ENCODE measurements at places on chromosomes 4 and X.

DNA sequence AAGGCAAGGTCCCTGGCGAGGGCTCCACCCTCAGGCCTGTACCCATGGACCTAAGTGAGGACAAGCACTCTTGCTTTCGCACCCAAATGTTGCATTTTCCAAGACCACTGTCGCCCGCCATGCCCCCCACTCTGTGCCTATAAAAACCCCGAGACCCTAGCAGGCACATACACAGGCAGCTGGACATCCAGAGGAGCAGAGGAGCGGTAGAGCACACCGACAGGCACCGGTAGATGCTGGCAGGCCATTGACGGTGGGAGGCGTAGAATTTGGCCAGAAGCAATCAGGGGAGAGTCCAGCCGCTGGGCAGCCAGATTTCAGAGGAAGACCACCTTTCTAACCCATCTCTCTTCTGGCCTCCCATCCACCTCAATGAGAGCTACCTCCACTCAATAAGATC is 715.2 kb upstream of the AADAT start:
- no peak for DNase-seq

DNA sequence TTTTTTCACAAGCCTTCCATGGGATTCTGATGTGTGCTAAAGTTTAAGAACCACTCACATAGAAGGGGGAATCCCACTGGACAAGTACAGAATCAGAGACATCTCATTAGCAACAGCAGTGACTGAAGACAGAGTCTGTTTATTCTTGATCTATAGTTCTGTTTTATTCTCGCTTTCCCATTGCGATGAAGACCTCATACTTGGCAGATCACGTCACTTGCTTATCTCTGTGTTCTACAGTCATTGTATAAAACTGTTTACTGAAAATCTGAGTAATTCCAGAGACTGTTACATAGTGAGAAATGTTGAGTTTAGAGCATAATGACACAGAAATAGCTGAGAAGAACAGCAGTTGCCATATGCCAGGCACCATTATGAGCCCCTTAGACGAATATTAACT is 185.5 kb downstream of the PTTG2 start:
- no peak for DNase-seq

GRCh38 chrX:53682885-53683555 is 3.5 kb downstream of the HUWE1 start:
- no peak for DNase-seq

DNA sequence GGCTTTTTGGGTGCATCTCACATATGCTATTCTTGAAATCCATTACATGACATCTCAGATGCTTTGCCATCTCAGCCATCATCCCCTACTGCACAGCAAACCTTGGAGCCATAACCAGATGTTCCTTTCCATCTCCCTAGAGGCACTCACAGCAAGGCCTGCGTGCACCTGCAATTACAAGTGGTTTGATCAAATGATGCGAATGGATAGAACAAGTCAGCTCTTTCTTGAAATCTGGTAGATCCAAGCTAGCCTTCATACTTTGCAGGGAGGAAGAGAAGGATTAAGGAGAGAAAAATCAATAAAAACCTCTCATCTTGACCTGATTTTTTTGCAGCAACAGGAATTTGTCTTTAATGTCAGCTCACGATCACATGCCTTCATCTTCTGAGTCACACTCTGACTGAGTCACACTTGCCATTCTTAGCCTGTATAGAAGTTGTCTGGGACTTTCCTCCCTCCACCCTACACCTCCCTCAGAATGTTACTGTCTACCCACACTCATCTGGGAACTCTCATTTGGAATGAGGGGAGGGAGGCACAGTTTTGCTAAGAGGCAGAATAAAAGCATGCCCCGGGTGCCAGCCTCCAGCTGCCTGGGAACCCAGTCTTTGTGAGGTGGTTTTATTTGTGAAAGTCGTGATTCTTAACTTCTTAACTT is 11.9 kb upstream of the TRIML1 start:
- no peak for DNase-seq

GRCh38 chrX:154046031-154046781 is 26.5 kb upstream of the IRAK1 start:
- no peak for DNase-seq

DNA sequence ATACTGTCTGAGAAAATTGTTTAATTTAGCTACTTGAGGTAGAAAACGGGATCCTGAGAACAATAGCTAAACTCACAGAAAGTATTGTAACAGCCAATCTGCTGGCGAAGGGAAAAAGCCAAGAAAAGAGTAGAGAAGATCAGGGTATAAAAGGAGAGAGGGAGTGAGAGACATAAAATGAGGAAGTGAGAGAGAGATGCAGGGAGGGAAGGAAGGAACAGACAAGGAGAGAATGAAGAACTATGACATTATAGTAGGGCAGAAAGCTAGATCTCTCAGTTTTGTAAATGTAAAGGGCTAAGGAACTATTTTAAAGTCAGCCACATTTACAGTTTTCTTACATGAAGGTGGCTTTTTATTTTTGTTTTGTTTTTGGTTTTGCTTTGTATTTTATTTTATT is 1.6 kb upstream of the GIMD1 start:
- DNase-seq, result no peak

- no peak for DNase-seq
These were observed 187.1 kb downstream of the MGST2 start for GRCh38 chr4:139852612-139853269.

GRCh38 chr4:6058531-6059374 is 40.5 kb upstream of the C4orf50 start:
- DNase-seq, result no peak

All from GM12878 (cell line).